ENCODE measurements at places on chromosomes 4 and X.

DNA sequence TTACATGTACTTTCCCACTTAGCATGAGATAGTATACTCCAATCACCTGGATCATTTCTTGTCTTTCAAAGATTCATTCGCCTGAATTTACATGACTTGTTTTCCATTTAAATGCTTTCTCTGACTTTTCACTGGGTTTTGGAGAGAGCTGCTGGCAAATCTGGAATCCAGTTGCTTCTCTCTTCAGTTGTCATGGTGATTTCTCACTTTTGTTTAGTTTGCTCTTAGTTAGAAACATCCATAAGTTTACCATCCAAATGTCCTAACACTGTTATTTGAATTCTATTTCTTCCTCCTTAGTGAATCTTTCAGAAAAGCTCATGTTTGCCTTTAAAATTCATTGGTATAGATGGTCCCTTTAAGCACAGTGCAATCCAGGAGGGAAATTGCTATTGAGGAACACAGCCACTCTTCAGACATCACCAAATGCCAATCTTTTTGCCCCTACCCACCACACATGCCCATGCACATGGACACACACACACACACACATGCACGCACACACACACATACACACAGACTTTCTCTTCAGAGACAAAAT, 51.7 kb downstream of the REELD1 start:
- no peak for DNase-seq

GRCh38 chr4:173214231-173214630, 45.6 kb downstream of the GALNT7 start:
- DNase-seq = no peak

DNA sequence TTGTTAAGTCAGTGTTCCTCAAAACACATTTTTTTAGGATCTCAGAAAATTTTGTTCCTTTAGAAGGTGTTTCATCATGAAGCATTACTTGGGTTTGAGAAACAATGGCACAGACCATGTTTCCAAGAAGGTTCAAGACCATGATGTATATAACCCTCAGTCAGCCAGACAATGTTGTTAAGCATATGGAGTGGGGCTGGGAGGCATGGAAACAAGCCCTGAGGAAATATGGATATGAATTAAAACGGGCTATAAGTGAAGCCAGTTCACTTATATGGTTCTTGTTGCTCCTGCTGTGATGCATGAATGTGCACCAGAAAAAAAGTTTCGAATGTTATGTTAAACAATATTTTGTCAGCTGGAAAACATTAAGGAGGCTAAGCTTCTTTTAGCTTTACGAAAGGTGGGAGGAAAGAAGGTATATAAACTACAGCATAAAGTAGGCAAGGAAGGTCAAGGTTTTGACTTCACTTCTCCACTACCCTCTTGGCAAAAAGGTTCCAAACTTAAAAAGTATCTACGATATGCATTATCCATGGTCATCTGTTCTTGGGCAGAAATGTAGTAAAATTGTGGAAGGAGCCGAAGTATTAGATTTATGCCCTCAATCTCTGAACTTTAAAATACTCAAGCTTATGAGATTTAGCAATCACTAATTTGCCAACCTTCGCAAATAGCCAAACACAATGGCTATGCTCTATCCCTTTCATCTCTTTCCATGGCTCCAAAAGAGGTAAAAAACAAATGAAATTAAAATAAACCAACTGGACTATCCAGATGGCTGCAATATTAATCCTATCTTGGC, 277.3 kb downstream of the CHIC1 start:
- DNase-seq = no peak

DNA sequence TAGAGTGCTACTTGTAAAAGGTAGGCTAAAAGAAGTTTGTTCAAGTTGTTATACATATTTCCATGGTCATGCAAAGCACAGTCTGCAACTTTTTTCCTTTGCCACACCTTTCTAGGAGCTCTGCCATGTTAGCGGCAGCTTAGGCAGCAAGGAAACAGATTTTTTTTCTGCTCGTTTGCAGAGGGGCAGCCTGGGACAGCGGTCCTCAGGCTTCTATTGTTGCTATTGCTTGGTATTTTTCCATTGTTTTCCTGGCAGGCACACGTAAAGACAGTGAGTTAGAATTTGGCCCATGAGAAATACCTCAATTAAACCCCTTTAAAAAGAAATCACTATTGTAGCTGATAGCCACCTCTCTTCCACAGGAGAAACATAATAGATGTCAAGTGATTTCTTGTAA, 391.4 kb downstream of the SH2D1A start:
- no peak for DNase-seq

Measured in stimulated activated CD4-positive, alpha-beta T cell treated with anti-CD3 and anti-CD28 coated beads, Interleukin-15, amount 100 ng/mL, for 1 hour (primary cell).